A673 (cell line): ENCODE measurements at places on chromosomes 6 and 20. TPM values are rescaled to one million over a fixed set of nuclear protein-coding genes. Genes with fewer than 3 reads are reported as not detected.

The CCN2 gene
- total RNA-seq: 6.6 and 17.5 TPM in 2 replicates

The MTFR2 gene
- total RNA-seq: 10.1 and 12.6 TPM in 2 replicates

GRCh38 chr6:16803294-16804200, 42.3 kb upstream of the ATXN1 start:
- H3K4me1 ChIP-seq: peaks cover 48% of the 10 kb centered on the region
- H3K27ac ChIP-seq: no peak overlapping the region

DNA sequence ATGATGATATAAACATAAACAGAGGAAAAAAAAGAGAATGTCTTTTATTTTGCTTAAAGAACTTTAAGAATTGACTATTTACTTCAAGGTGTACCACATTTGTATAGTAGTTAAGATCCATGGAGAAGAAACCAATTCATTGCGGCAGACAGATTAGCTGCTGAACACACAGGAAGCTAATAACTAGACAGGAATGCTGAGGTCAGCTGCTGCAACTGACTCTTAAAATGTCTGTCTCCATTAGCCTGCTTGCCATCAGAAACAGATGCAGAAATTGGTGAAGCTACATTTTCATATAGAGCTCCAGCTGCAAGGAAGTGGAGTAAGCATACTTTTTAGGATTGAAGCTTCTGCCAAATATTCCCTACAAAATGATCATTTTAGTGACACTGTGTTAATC, 939.5 kb downstream of the EPHA7 start:
- H3K4me1 ChIP-seq: no peaks in the 10 kb centered on the region
- H3K4me3 ChIP-seq: no peak overlapping the region
- H3K27ac ChIP-seq: no peak overlapping the region
- DNase-seq: peak; percentile 47

GRCh38 chr6:138593124-138593877, 94.0 kb upstream of the NHSL1 start:
- H3K4me1 ChIP-seq: peaks cover 42% of the 10 kb centered on the region
- H3K27me3 ChIP-seq: no peaks in the 10 kb centered on the region
- H3K27ac ChIP-seq: peak overlapping the region; percentile 86

DNA sequence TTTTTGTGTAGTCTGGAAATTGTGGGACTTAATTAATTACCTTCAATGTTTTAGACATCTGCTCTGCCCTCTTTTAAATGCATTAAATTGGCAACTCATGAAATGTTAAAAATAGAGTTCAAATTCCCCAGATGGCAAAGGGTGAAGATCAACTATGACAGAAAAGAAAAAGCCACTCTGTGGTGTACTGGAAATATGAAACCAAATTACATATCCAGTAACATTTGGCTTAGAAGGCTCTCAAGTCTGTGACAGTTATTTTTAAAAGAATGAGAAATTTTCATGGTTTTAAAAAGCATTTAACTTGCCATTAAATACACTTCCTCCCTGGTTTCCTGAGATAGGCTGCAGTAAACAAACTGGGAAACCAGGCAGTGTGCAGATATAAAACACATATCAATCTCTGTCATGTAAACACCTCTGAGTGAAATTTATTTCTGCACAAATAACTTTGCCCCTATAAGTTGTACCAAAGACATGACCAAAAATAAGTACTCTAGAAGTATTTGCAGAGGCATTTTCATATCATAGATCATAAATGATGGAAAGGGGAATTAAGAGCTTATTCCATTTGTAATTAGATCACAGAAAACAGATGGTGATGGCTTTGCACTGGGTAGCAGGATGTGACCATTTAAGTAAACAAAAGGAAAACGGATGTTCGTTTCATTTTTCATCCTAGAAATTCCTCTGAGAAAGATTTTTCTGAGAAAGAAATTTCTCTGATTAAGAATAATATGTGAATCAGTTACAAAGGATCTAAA, 360.1 kb downstream of the SAMD5 start:
- H3K27ac ChIP-seq: peak overlapping the region; percentile 79
- peak overlapping the region; percentile 1 for H3K4me3 ChIP-seq
- peaks cover 50% of the 10 kb centered on the region for H3K4me1 ChIP-seq
- H3K36me3 ChIP-seq: no peaks in the 10 kb centered on the region
- peak; percentile 94 for DNase-seq

GRCh38 chr6:3887150-3887700, 38.1 kb downstream of the FAM50B start:
- no peaks in the 10 kb centered on the region for H3K27me3 ChIP-seq
- no peaks in the 10 kb centered on the region for H3K36me3 ChIP-seq
- peak; percentile 23 for DNase-seq
- H3K4me3 ChIP-seq: no peak overlapping the region
- H3K27ac ChIP-seq: no peak overlapping the region
